ENCODE measurements at places on chromosomes 1 and 21.

DNA sequence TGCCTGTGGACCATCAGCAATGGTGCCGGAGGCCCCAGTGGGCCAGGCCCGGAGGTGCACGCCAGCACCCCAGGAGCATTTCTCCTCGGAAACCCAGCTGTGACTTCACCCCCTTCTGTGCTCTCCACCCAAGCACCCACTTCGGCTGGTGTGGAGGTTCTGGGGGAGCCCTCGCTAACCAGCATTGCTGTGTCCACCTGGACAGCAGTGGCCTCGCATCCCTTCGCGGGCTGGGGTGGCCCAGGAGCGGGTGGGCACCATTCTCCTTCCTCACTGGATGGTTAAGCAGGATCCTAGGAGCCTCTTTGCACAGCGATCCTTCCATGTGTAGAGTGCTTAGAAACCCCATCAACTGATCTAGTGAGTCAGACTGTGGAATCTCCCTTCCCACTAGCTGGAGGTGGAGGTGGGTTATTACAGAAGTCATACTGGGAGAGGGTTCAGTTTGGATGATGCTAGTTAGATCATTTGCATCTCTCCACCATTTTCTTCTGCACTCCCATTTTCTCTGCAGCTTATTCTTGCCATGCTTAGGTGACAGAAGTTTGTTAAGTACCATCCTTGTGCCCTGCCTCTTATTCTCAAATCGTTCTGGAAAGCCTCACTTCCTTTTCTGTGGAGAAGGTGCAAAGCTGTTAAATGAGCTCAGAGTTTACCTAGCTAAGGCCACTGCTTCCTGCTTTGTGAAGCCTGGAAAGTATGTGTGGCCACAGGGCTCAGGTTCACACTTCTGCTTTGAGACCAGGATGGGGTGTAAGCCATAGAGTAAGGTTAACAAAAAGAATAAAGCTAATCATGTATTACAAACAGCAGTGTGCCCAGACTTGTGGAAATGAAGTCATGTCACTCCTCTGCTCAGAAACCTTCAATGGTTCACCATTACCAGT, 32.3 kb downstream of the TBX19 start:
- peak; percentile 13 for DNase-seq

DNA sequence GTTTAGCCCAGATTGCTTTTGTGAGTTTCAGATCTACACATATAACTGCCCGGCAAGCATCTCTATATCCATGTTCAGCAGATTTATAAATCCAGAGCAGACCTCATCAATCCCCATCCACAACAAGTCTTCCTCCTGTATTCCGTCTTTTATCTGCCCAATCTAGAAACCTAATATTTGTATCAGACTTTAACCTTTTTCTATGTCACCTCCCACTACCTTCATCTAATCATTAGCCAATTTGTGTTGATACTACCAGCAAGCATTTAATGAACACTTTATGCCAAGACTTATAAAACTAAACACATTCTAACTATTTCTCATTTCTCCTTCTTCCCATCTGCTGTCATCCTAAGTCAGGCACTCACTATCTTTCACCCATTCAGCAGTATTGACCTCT, 135.5 kb downstream of the PBX1 start:
- DNase-seq: no peak

DNA sequence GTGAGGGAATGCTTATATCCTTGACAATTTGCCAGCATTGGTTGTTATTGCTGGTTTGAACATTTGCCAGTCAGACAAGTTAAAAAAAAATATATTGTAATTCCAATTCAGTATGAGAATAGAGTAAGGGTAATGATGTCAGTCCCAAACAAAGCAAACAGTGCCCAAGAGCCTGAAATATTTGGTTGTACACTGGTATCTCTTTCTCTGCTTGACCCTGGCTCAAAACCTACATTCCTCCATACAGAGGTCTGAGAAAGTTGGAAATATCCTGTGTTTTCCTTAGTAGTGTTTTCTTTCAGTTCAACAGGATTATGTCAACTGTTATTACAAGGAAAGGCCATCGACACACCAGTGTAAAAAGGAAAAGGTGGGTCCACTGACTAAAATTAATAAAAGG, 145.6 kb downstream of the MRPL39 start:
- DNase-seq: no peak

GRCh38 chr21:39198800-39199199, 15.5 kb upstream of the PSMG1 start:
- peak; percentile 20 for DNase-seq

DNA sequence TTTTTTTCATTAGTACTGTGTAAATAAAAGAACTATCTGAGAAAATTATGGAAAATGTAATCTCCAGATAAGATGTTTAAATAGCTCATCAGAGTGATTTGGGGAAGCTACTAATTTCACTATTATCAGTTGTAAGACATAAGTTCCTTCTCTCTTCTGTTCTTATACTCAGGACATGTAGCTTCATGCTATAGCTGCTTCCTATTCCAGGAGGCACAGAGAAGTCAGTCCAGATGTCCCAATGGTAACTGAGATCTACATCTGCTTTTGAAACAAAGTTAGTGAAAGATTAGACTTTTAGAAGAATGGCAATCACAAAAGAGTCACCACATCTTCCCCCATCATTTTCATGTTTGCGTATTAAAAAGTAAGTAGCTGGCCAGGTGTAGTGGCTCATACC, 5.6 kb downstream of the MAP3K21 start:
- DNase-seq: no peak

- peak; percentile 19 for DNase-seq
Observed at GRCh38 chr1:11845641-11846335, 1.8 kb downstream of the NPPA start.

DNA sequence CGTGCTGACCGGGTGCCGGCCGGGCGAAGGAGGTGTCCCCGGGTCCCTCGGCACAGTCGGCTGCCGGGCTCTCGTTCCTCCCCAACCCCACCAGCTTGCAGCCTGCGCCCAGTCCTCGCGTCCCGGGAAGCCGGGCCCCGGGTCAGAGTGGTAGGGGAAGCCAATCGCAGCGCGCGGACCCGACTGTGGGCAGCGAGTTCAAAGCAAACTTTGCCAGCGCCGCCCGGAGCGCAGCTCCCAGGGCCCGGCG, 328 bp downstream of the MYCL start:
- peak; percentile 36 for DNase-seq

DNA sequence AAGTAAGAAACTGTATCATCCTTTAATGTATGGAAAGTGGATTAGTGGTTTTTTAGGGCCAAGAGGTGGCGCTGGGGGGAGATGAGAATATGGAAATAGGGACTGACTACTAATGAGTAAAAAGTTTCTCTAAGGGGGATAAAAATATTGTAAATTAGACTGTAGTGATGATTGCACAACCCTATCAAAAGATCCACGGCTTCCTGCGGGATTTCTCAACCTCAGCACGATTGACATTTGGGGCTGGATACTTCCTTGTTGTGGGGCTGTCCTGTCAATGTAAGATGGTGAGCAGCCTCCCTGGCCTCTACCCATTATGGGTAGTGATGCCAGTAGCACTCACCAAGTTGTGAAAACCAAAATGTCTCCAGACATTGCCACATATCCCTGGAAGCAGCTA, 36.0 kb upstream of the PRDM2 start:
- no peak for DNase-seq

DNA sequence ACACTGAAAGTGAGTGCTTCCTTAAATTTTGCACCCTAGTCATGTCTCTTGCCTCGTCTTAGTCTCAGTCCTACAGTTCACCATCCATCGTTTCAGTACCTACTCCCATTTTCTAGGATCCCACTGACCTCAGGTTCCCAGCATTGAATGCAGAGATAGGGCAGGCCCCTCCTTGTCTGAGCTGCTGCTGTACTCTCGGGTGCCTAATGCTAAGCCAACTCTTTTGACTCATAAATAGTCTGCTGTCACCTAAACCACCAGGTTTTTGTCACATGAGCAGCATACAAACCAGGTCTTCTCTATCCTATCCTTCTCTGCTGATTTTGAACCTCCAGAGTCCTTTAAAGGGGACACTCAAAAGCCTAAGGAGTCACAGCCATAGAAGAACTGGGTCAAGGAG, 3.0 kb downstream of the ARHGAP30 start:
- DNase-seq: no peak

GRCh38 chr1:87169263-87169910, 159.3 kb upstream of the LMO4 start:
- DNase-seq: no peak

GRCh38 chr1:232074265-232074664, 447.7 kb downstream of the DISC1 start:
- no peak for DNase-seq

DNA sequence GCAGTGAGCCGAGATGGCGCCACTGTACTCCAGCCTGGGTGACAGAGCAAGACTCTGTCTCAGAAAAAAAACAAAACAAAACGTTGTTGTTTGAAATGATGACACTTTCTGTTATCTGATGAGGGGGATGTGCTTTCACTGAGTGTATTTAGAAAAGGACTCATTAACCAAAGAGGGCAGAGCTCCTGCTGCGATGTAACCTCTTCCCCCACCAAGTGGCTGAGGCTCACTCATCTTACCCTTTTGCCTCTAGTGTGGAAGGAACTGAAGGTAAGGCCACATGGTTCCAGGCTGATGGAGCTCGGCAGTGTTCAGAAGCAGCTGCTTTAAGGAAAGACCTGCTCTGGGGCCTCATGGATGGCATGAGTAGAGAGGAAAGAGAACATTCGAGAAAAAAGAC, 105.7 kb upstream of the RUNX1 start:
- DNase-seq: no peak

DNA sequence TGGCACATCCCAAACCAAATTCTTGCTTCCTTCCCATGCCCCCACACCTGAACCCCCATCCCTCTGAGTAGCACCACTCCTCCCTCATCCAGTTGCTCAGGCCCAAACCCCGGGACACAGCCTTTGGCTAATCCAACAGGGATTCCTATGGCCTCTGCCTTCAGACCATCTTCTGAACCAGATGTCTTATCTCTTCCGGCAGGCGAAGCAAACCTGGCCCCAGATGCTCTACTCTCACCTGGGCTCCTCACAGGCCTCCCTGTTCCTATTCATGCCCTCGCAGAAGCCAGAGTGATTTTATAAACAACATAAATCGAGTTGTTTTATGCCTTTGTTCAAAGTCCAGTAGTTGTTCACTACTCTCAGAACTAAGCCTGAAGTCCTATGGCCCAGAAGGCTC, 12.5 kb upstream of the KCNA2 start:
- DNase-seq: no peak

DNA sequence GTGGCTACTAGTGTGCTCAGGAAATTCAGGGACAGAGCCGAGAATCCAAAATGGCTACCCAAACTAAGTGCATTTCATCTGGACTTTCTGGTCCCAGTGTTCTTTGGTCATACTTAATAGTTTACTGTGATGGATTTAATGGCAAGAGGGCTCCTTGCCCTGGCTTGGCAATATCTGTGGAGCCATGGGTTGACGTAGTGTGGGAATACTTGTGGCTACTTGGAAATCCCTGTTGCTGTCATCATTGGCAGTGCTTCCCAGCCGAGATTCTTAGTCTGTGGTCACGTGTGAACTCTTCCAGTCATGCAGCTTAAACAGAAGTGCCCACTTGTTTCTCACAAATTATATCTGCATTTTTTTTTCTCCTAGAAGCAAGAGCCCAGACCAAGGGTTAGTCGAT, 198.9 kb downstream of the HS2ST1 start:
- DNase-seq: peak; percentile 61

DNA sequence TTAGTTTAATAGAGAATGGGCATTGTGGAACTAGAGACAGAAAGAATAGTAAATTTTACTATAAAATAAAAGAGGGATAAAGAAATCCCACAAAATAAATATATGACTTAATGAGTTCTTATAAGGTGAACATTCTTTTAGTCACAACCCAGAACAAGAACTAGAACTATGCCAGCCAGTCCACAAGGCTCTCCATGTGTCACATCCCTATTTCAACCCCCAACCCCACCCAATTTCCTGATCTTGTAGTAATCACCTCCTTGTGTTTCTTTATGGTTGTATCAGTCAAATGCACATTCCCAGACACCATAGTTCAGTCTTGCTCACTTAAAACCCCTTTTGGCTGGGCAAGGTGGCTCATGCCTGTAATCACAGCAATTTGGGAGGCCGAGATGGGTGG, 662.3 kb upstream of the CAMK1G start:
- no peak for DNase-seq

- no peak for DNase-seq
Observed at GRCh38 chr1:109687641-109688499, at the start of gene GSTM1. Gene GSTM1 (plus strand): TSS chr1:109687817. CDS start chr1:109687874, 57 bp downstream.

GRCh38 chr21:45420061-45421041, 15.4 kb downstream of the COL18A1 start:
- DNase-seq: no peak

DNA sequence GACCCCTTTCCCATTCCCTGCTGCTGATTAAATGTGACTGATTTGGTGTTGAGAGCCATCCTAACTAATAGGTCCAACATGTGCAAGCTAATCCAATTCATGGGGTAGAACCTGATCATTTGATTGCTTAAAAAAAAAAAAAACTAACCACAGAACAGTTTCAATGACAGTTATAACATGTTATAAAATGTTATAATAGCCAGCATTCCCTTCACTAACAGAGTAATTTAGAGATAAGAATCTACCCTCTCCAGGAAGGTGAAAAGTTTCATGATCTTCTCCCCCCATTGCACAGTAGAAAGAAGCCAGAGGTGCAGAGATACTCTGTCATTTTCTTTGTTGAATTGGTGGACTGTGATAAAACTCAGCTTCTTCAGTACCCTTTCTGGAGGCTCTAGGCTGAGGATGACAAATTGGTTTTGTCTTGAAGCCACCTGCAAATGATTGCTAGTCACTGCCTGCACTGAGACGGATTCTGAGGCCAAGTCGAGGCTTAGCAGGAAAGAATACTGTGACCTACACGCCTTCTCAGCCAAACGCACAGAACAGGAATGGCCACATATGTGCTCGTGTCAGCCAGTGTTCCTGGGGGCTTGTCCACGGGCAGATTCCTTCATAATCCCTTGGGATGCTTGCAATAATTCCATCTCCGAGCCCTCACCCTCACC, 215.7 kb upstream of the IRF2BP2 start:
- DNase-seq: no peak

DNA sequence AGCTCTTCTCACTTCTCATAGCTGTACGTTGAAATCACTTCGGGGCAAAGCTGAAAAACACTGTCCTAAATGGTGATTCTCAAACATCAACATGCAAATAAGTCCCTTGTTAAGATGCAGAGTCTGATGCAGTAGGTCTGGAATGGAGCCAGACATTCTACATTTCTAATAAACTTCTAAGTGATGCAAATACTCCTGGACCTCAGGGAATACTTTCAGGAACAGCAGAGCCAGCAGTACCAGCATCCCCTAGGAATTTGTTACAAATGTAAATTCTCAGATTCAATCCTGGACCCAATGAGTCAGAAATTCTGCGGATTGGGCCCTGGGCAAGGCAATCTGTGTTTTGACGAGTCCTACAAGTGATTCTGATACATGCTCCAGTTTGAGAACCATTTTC, 152.3 kb downstream of the PCNX2 start:
- DNase-seq: no peak

- no peak for DNase-seq
Observed at GRCh38 chr1:163161841-163162240, 40.9 kb downstream of the RGS5 start.

All from iris pigment epithelial cell (primary cell).